ENCODE measurements at places on chromosomes 7 and 10.

- no peak for DNase-seq
Measured at GRCh38 chr7:21805791-21806190, 139.9 kb downstream of the CDCA7L start.

- DNase-seq: no peak
Measured at GRCh38 chr10:974038-974784, 14.0 kb upstream of the GTPBP4 start.

DNA sequence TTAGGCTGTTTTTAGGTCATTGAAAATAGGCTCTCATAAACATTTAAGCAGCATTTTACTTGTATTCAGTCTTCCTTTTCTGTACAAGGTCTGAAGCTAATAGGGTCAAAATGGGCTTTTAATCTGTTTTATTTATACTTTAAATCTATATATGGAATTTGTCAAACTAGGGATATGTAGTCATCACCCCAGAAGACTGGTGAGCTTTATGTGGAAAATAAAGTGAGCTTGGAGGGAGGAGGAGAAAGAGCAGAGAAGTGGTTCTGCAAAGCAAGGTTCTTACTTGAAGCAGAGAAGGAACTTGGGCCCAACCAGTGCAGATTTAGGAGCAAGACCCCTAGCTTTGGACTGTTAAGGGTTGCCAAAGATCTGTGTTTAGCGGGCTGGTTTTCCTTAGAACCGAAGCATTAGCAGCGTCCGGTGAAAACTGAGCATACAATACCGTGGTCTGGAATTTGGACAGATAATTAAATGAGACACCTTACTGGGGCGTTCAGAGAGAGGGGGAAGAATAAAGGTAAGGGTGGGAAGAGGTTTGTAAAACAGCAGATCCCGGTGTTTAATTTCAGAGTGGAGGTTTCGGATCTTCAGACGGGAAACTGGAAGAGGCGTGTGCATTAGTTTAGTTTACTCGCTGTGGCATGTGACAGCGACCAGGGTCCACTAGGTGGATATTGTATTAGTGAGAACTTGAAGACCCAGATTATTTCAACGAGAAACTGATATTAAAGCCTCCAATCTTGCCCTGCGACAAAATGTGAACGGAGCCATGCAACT, 2.4 kb downstream of the BAMBI start:
- DNase-seq: no peak

- DNase-seq: no peak
Measured at GRCh38 chr7:97126483-97127171, 9.1 kb downstream of the SDHAF3 start.

DNA sequence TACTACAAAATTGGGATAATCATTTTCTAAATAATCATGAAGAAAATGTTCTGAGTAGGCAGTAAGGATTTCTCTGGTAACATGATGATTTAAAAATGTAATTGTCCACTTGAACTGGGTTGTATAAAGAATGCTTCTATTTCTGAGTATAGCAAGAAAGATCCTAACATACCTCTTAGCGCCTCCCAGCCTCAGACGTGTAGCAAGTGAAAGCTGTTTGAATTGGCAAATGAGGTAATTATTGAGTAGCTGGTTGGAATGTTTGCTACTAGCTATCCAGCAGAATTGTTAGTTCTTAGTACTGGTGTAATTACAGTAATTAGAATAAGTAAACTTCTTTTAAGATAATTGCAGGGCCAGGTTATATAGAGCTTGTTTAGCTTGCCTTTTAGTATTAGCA, 47.9 kb downstream of the SEPTIN7 start:
- DNase-seq: peak; percentile 59

GRCh38 chr10:17385066-17385465, 69.3 kb downstream of the ST8SIA6 start:
- no peak for DNase-seq

- DNase-seq: peak; percentile 10
Measured at GRCh38 chr7:100169147-100169850, 882 bp upstream of the GAL3ST4 start.

GRCh38 chr7:45574416-45574668, 174 bp downstream of the ADCY1 start:
- DNase-seq: no peak

GRCh38 chr7:7159063-7159658, 23.2 kb upstream of the C1GALT1 start:
- DNase-seq: no peak

DNA sequence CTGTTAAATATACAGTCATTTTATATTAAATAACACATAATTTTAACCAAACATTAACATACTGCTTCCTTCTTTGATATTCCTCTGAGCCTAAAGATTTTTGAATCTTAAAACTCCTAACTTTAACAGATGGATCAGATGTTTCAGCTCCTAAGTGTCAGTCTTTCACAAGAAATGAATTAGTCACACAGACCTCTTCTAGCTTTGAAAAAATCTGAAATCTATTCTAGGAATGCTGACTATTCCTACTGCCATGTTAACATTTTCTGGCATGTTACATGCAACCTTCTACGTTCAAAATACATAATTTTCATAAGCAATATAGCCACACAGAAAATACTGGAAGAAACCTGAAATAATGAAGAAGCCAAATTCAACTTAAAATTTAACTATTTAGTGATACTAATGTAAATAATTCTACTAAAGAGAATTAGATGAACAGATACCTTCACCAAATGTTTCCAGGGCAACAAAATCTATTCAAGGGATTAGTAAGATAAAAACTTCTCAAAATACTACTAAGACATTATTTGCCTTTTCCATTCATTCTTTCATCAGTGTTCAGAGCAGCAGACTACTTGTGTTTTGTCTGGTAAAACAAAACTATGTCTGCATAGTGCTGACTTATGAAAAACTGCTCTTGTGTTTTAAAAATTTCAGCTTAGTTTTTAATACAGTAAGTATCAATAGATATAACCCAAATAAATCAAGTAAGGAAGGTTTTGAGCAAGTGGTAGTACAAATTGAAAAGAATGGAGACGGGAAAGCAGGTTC, 9.2 kb downstream of the JMJD1C start:
- DNase-seq: no peak

DNA sequence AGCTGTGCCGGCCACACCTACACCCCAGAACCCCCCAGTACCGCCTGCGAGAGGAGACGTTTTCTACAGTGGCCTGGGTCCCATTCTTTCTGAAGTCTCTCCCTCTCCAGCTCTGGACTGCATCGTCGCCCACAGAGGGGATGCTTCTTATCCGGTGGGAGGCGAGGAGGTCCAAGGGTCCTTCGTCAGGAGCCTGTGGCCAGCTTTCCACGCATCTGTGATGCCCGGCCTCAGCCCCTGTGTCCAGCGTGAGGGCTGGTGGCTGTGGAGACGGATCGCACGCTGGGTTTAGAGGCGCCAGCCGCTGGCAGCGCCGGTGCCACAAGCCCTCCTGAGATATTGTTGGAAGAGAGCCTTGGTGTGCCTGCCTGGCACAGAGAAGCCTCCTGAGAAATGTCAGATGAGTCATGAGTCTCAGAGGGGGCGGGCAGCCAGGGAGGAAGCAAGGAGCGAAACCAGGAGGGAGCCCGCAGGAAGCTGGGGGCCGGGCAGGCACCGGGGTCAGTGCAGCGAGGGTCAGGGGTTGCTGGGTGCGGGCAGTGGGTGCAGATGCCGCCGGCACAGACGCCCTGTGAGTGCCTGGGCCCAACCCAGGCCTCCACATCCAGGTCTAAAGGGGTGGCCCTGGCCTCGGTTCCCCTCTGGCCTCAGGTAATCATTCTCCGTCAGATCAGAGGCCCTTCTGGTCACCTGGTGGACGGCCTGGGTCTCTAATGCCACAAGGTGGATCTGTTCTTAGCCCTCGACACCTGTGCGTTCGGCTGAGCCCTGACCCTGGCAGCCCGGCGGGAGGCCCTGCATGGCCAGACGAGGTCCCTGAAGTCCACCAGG, 86.0 kb upstream of the DIP2C start:
- DNase-seq: no peak

GRCh38 chr10:1451362-1451888, 285.9 kb downstream of the ADARB2 start:
- DNase-seq: no peak

- DNase-seq: no peak
Measured at GRCh38 chr10:119006451-119007210, 22.9 kb upstream of the NANOS1 start.

GRCh38 chr7:113548561-113548960, 370.2 kb downstream of the PPP1R3A start:
- DNase-seq: no peak

- DNase-seq: no peak
Measured at GRCh38 chr7:26620352-26620751, 244.0 kb downstream of the SKAP2 start.

All from COR-L47 (cell line).